ENCODE measurements at places on chromosomes 6 and 20.

GRCh38 chr6:44667226-44667625, 279.7 kb downstream of the CDC5L start:
- peak; percentile 36 for DNase-seq

- DNase-seq: no peak
Observed at GRCh38 chr6:25682324-25682723, 30.3 kb downstream of the SCGN start.

GRCh38 chr20:18138266-18138582, 561 bp downstream of the KAT14 start:
- DNase-seq: no peak

DNA sequence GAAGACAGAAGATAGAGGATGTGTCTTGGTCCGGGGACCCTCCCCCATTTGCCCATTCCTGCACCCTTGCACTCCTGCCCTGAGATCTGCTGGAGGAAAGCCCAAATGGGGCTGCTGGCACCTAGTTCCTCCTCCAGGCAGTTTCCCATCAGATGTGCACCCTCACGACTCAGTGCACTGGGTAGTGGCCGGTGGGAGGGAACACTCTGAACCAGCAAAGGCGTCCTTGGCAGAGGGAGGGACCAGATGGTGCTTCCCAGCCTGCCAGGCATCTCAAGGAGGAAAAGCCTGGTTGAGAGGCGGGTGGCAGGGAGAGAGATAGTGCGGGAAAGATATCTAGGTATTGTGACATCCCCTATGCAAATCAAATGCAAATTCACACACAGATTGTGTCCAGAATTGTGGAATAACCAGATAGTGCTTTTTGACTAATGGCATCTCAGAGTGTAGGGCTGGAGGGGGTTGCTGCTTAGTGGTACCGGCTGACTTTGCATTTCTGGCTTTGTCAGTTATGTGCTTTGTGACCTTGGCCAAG, 19.5 kb downstream of the TMEM151B start:
- no peak for DNase-seq

DNA sequence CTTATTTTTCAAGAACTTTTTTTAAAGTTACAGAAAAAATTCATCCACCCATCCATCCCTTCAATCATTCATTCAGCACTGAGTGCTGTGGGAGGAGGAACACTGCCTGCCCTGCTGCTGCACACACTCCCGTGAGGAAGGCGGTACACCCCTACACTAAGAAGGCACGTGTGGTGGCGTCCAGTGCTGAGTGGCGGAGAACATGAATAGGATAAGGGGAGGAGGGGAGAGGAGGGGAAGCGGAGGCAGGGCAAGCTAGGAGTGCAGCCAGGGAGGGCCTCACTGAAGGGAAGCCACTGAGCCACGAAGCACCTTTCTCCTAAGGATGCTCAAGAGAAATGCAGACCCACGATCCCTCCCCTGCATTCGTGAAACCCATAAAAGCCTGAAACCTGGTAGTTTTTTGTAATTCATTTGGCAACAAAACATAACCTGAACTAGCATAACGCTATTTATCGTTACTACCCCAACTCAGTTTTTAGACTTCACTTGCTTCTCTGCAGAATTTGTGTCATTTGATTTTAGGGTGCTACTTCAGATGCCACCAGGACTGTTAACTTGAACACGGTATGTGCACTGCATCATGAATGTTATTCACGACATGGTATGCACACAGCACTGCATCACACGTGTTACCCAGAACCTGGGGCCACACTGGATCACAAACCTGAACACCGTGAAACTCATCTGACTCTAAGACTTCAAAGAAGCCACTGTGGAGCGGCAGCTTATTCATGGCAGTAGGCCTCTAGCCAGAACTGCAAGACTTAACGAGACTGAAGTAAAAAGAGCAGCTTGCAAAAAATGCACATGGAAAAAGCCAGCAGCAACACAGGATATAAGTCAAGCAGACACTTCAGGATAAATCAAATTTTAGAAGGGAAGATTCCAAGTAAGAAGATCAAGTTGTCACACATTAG, 3.5 kb downstream of the RNASET2 start:
- no peak for DNase-seq

GRCh38 chr6:116828983-116829382, at the start of gene GPRC6A:
Gene GPRC6A (minus strand): TSS chr6:116829083. CDS start chr6:116829013, 70 bp downstream.
- DNase-seq: no peak

DNA sequence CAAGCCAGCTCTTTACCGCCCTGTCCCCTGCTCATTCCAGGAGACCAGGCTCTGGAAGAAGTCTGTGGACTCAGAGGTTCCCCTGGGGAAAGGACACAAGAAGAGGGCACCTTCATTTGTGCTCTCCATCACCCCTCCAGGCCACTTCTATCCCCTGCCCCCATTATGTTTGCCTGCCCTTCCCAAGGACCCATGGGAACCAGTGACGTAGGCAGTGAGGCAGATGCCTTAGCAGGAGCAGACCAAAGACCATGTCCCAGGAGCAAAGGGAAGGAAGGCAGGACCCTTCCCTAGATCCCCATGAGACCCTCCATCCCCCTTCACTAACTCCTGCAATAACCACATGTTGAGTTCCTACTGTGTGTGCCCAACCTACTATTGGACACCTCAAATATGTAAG, 94.4 kb downstream of the MDGA1 start:
- no peak for DNase-seq

DNA sequence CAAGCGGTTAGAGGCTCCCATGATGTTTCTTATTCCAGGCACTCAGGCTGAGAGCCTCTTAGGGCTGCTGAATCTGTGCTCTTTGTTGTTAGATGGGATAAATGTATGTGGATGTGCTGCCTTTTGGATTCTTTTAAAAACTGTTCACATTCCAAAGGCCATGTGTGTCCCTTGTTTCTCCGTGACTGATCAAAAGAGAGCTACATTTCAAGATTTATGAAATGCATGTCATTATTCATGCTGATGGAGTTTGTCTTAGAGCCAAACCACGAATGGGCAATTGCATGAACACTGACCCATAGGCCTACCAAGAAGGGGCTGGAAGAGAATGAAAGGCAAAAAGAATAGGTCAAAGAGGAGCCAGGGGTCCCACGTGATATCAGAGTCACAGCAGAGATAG, 104.9 kb upstream of the TSHZ2 start:
- no peak for DNase-seq

DNA sequence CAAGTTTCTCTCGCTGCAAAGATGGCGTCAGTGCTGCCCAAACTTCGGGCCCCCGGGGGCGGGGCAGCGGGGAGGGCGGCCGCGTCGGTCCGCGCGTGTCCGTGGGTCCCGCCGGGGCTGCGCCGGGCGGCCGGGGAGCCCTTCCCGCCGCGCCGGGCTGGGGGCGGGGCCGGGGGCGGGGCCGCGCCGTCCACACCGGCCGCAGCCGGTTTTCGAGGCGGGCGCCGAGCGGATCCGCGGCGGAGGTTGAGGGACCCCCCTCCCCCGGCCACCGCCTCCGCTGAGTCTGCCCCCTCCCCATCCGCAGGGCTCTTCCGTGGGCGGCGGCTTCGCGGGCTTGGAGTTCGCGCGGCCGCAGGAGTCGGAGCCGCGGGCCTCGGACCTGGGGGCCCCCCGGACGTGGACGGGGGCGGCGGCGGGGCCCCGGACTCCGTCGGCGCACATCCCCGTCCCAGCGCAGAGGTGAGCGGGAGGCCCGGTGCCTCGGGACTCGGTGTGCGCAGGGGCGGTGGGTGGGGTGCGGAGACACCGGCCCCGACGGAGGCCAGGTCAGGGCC, 572 bp downstream of the SLC2A4RG start:
- DNase-seq: no peak

Data from amniotic stem cell (primary cell).